ENCODE measurements at places on chromosomes 16 and 17.

GRCh38 chr17:30952638-30953393 is 18.0 kb upstream of the RNF135 start:
- DNase-seq = no peak

DNA sequence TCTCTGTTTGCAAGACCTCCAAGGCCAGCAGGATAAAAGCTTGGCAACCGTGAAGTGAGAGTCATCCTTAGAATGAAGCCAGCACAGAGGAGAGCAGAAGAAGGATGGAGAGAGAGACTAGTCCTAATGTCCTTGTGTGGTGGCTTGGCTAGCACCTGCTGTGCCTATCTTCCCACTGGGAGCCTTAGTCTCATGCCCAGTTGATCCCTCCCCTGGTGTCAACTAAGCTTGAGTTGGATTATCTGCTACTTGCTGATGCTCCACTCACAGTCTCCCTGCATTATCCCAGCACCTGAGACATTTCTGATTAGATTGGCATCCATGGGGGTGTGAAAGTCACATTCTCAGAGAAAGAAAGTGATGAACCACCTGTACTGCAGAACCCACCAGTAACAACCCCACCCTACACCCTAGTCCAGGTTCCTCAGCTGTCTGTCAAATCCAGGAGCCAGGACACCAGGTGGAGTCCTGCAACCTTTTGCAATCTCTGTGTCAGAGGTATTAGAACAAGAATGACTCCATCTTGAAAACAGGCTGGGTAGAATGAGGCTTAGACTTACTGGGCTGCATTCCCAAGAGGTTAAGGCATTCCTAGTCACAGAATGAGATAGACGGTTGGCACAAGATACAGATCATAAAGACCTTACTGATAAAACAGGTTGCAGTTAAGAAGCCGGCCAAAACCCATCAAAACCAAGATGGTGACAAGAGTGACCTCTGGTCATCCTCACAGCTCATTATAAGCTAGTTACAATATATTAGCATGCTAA is 460.2 kb upstream of the C16orf82 start:
- no peak for DNase-seq

DNA sequence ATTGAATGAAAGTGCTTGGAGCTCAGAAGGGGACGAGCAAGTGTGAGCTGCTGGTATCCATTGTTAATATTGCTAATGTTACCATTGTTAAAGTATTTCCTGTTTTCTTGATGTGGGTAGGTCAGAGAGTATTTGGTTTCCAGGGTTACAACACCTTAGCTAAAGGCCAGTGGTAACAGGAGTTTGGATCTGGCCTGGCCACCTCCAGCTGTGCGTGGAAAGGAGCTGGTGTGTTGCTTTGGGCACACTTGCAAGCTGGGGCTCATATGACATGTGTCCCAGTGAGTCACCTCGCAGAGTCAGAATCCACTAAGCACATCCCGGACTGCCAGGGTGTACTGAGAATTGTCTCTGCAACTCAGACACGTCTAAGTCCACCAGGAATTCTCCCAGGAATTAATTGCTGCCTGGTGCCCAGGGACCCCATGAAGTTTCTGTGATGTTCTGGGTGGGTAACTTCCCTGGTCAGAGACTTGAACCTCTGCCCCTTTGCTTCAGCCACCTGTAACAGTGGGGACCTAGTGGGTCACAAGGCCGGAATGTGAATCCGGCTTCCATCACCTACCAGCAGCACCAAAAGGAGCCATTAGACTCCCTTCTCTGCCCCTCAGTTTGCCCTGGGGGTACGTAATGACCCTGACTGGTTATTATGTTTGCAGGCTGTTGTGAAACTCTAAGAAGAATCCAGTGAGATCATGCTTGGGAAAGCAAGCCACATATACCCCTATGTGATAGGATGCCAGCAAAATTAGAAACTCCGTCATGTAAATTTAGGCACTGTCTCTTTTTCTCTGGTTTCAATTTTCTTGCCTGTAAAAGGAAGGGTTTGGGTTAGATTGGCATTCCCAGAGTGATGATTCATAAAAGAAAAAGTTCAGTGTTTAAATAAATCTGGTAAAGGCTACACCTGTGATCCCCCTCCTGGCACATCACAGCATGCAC is 12.8 kb downstream of the SLC6A2 start:
- no peak for DNase-seq

DNA sequence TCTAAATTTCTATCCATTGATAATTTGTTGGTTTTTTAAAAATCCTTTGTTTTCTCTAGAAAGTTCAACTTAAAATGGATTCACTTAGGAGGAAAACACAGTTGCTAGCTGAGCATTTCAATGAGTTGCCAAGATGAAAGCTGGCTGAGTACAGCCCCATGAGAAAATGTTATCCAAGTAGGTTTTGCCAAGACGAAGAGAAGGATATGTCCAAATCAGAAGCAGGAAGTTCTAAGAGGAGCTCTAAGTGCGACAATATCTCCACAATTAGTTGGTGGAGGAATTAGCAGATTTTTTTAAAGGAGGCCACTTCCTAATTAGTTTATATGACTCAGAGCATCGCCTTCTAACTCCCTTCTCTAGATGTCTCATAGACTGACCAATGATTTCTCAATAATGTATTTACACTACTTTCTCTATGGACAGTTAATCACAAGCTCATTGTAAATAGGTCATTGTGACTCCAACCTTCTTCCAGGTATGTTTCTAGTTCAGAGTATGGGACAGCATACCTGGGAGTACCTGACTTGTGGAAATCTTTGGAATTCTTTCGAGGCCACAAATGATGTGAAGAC is 873.3 kb upstream of the SOX9 start:
- DNase-seq = no peak

DNA sequence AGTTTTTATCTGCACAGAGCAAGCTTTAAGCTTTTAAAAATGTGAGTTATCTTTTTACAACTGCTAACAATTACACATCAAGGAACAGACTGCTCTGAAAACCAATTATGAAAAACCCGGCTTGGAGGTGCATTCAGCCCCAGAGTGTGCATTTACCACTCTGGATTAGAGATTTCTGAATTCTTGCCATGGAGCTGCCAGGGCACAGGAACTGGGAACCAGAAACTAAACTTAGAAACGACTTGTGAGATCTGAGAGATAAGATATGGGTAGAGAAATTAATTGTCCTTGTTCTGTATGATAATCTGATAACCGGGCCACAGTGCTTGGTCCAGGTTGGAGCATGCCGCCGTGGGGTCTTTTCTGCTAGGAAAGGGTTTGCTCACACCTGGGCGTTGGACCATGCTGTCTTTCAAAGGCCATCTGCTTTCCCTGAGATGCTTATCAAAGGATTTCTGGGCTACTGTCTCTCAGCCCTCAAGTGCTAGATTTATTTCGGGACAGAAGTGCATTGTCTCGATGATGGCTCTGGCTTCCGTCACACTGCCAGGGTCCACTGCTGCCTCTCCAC is 210.0 kb downstream of the MAF start:
- DNase-seq = no peak

DNA sequence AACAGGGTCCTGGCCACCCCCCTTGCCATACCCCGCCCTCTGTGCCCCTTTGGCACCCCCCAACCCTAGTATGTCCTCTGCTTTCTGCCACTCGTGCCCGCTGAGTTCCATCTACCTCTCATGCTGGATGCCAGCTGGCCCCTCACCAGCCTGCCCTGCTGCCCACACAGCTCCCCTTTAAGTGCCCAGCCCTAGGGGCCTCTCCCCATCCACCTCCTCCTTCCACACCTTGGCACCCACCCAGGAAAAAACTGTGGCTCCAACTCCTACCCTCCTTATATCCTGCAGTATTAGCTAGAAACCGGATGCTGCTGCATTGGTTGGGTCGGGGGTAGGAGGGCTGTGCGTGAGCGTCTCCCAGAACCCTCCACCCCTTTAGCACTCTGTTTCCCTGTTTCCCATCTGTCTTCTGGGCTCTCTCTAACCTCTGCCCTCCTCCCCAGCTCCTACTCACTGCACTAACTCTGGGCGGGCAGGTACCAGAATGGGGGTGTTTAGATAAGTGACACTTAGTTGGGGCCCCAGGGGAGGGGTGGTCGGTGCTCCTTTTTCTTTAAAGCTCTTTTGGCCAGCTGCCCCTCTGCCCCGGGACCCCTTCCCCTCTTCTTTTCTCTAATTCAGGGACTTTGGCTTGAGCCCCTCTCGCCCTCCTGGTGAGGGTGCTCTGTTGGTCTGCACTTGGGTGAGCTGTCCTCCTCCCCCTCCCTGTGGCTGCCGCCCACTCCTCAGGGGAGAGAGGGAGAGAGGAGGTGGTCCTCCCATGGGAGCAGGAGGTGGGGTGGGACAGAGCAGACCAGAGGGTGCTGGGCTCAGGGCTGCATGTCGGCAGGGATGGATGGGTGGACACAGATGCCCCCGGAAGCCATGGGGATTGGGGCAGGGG is 9.9 kb downstream of the NR1D1 start:
- DNase-seq = no peak

- DNase-seq = no peak
Observed at GRCh38 chr16:84067640-84068039, 25.0 kb upstream of the SLC38A8 start.

- DNase-seq = no peak
Observed at GRCh38 chr16:81707411-81708265, 71.5 kb upstream of the PLCG2 start.

- DNase-seq = no peak
Observed at GRCh38 chr16:90053902-90054500, 23.1 kb downstream of the PRDM7 start.

- DNase-seq = no peak
Observed at GRCh38 chr16:65429504-65430181, 307.8 kb upstream of the CDH11 start.

GRCh38 chr17:31101943-31102342 is 7.2 kb downstream of the NF1 start:
- DNase-seq = no peak

DNA sequence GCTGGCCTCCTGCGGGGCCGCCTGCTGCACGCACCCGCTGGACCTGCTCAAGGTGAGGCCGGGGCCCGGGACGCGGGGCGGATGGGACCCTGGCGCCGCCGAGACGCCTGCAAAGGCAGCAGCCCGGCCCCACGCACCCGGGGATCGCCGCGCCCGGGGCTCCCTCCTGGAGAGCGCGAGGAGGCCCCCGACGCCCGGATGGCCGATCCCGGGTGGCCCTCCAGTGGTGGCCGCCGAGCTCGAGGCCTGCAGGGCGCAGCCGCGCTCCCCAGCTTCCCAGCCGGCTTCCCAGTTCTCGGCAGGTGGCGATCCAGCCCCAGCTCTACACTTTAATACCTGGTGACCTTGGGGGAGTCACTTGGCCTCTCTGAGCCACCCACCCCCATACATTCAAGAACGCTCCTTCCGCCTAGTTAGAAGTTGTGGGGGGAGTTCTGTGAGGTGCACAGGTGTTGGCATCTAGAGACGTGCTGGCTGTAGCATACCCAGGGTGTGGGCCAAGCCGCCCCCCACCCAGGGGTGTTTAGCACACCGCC is 452 bp downstream of the SLC25A10 start:
- DNase-seq = no peak

DNA sequence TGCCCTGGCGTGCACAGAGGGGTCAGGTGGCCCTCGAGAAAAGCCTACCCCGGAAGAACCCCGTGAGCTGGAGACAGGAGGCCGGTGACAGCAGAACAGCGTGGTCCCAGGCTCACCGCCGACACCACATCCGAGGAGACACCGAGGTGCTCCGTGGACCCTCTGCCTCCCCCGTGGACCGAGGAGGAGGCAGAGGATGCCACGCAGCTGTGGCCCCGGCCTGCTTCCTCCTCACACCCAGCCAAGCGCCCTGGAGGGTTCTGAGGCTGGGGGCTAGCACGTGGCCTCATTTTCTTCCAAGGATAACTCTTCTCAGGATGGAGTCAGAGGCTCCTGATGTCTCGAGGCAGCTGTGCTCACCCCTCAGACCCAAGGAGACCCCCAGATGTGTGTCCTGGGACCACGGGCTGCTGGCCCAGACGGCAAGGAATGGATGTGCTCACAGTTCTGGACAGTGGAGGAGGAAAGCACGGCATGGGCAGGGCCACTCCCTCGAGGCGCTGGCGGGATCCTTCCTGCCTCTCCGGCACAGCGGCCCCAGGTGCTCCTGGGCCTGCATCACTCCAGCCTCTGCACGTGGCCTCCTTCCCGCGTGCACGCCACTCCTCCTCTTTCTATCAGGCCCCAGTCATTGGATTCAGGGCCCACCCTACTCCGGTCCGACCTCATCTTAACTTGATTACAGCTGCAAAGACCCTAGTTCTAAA is 4.4 kb upstream of the PVALEF start:
- DNase-seq = no peak

DNA sequence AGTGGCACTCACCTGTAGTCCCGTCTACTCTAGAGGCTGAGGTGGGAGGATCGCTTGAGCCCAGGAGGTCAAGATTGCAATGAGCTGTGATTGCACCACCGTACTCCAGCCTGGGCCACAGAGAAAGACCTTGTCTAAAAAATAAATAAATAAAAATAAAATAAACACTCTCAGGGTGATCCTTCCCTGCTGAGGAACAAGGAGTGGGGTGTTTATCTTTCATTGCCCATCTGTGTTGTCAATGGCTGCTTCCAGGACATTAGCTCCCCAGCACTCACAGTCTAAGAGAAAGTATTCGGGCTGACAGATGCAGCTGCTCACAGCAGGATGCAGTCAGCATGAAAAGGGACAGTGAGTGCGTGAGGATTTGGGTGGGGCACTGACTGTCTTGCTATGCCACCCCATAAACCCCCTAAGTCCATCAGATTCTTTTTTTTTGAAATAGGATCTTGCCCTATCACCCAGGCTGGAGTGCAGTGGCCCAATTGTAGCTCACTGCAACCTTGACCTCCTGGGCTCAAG is 31.3 kb upstream of the RBBP6 start:
- no peak for DNase-seq

DNA sequence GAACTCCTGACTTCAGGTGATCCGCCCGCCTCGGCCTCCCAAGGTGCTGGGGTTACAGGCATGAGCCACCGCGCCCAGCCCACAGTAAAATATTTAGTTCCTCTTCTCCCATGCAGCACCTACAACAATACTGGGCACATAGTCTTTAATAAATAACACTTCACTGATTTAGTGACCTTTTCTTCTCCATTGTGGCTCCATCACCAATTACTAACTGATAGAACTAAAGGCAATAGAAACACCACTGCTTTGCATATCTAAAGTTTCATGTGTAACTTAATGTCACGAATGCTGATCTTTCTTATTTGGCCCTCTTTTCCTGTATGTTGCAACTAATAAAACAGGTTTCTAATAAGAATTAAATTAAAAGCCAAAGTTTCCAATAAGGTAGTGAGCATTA is 38.9 kb downstream of the TRIM37 start:
- no peak for DNase-seq

DNA sequence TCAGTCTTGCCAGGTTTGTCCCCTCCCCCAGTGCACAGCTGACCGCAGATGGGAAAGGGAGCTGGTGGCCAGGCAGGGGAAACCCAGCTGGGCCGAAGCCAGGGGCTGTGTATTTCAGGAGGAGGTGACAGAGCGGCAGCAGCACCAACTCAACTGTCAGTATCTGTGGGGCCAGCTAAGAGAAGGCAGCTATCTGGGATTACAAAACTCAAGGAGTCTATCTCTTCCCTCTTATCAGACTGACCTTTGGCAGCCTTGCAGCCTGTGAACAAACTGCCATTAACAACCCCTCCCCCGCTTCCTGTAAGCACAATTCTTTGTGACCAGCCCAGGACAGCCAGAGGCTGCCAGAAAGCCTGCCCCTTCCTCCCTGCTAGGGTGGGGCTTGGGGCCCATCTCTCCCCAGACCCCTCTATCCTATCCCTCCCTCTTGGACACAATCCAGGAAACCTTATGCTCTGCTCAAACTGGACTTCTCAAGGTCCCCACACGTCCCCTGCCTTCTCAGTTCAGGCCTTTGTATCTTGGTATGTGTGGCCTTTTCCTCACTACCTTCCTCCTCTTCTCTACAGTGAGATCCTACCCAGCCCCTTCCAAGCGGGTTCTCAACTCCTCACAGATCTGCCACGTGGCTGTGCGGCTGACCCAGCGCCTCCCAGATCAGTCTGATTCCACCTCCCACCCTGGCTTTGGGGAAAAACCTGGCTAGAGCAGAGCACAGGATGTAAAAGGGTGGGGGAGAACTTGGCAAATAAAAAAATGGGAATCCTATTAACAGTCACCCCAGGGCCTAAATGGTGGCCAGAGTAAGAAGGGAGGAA is 10.5 kb downstream of the ST3GAL2 start:
- peak; percentile 62 for DNase-seq

All from fibroblast of skin of left quadriceps (primary cell).